ENCODE measurements at places on chromosomes 6 and 20. TPM values are rescaled to one million over a fixed set of nuclear protein-coding genes. Genes with fewer than 3 reads are reported as not detected.

Gene USP49
- total RNA-seq: 5.5 TPM

Gene SLC17A9
- 12.4 TPM for total RNA-seq

Gene LINC00237
- not detected for total RNA-seq

Gene PTPRK
- 139 TPM for total RNA-seq

Gene VGLL2
- 1.7 TPM for total RNA-seq

Gene TP53TG5
- not detected for total RNA-seq

Gene CAGE1
- total RNA-seq: 0.30 TPM

Gene OCSTAMP
- total RNA-seq: not detected

Gene TMEM74B
- total RNA-seq: 2.1 TPM

Gene SFT2D1
- 54.3 TPM for total RNA-seq

Gene TMEM14B
- total RNA-seq: 52.8 TPM

Gene BPI
- not detected for total RNA-seq

Gene TGM3
- not detected for total RNA-seq

Gene KIFC1
- 4.2 TPM for total RNA-seq

Gene ARMC12
- 0.25 TPM for total RNA-seq

Gene TREML2
- total RNA-seq: not detected

Gene FOXS1
- 26.0 TPM for total RNA-seq

Gene SYCP2
- total RNA-seq: 0.27 TPM

Gene RGS17
- total RNA-seq: 3.7 TPM

Gene TPD52L1
- total RNA-seq: 32.4 TPM

Gene FAM209B
- 0.60 TPM for total RNA-seq

DNA sequence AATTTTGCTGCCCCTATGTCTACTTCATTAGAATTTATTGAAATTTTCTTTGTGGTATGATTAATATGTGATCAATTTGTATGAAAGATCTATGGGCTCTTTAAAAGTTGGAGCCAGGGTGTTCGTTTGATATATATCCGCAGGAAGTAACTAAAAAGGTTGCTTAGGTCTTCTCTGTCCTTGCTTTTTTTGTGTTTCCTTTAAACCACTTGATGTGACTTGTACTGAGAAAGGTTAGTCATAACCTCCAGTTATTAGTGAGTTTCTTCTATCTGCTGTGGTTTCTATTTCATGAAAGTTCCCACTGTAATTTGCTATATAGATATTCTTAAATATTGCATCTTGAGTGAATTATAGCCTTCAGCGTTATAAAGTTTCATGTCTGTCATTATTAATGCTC, 585.3 kb upstream of the ARID1B start:
- no peak for DNase-seq

DNA sequence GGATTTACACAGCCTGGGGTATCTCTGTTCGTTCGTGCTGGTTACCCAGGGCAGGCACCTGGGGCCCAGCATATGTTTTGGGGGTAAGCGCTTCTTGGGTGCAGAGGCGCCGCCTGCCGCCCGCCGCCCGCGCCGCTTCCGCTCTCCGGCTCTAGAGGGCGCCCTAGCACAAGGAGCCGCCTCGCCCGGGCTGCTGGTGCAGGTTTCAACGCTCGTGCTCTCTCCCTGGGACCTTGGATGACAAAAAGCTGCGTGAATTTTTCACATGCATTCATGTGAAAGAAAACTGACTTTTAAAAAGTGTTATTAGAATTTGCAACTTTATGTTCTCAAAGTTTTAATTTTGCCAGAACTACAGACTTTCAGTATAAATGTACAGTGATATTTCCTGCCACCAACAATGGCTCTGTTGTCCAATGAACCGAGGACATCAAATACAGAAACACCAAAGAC, 32.5 kb downstream of the PRR18 start:
- no peak for DNase-seq

GRCh38 chr6:65790666-65791065, 83.6 kb upstream of the EYS start:
- no peak for DNase-seq

GRCh38 chr6:154213782-154214181, 142.8 kb downstream of the IPCEF1 start:
- DNase-seq: no peak

DNA sequence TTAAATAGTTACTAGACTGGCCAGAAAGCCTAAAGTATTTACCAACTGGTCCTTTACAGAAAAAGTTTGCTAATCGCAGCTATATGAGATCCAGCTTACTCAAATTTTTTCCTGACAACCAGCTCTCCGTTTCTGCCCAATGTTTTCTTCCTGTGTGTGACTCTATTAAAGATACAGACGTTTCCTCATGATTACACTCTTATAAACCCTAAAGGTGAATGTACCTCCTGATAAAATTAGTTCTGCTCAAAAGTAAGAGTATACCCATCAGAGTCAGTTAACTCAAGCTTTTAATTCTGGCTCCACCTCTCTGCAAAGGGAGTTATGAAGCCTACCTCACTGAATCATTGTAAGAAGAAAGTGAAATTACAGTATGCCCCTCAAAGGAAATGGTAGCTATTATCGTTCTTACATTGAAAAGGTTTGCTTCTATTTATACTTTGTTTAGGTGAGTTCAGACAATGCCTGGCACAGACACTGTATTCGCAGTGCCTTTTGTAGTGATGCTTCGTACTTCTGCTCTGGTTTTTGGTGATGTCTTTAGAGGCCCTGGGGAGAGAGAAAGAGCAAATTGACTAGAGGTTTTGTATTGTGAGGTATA, 10.2 kb upstream of the MROH8 start:
- DNase-seq: no peak

GRCh38 chr6:26452631-26453235, 5.0 kb upstream of the BTN2A1 start:
- no peak for DNase-seq

GRCh38 chr6:52505726-52506409, 71.0 kb downstream of the TRAM2 start:
- no peak for DNase-seq

DNA sequence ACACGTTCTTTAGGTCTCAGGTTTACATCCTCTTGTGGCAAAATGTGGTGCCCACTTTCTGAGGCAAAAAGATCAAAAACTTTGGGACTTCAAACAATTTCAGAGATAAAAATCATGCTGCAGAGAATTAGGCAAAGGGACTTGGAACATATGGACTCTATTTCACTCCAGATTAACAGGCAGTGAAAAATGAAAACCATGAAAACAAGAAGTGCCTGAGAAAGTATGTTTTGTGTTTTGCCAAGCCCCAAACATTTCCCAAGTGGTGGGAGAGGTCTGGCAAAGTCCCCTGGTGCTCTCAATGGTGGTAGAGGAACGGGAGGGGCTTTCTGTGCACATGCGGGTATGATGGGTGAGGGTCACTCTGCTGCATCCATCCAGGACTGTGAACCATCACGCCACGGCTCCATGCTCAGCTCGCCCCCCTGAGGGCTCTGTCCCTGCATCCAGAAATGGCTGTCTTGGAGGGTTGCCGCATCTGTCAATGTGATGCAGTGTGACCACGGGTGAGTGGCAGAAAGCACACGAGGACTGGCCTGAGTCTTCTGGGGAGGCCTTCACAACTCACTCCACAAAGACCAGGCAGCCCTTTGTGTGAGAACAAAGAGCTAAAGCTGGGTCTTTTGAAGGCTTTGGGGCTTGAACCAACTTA, 43.2 kb upstream of the TBC1D7 start:
- DNase-seq: no peak

DNA sequence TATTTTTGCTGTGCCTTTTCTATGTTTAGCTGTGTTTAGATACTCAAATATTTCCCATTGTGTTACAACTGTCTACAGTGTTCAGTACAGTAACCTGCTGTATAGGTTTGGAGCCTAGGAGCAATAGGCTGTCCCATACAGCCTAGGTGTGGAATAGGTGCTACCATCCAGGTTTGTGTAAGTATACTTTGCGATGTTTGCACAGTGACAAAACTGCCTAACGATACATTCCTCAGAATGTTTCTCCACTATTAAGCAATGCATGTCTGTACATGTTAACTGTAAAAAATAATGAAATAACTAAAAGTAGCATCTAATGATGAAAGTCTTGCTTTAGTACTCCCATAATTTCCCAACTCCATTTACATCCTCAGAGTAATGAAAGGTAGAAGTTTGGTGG, 46.0 kb downstream of the SERAC1 start:
- no peak for DNase-seq

DNA sequence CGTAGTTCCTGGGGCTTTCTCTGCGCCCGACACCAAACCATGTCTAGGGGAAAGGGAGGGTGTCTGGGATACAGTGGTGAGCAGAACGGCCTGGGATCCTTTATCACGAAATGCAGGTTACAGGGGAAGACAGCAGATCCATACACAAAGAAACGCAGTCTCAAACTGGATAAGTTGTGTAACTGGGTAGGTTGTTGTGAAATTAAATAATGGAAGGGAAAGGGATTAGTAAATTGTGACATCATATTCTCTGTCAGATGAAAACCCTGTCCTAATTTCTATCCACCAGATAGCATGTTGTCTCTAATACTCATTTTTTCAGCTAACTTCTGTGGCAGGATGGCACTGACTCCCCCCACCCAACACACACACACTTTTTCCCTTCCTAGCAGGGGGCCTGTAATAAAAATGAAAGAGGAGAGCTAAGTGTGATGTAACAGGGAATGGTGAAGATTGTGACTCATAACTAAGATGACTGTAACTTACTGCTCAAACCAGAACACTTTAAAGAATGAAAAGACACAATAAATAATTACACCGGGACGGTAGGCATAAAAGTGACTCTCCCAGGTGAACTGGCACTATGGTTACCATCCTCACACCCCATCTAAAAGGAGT, 769 bp upstream of the TRPC4AP start:
- peak; percentile 72 for DNase-seq

- DNase-seq: peak; percentile 81
Measured at GRCh38 chr20:31606804-31607639, 1.9 kb downstream of the ID1 start.

DNA sequence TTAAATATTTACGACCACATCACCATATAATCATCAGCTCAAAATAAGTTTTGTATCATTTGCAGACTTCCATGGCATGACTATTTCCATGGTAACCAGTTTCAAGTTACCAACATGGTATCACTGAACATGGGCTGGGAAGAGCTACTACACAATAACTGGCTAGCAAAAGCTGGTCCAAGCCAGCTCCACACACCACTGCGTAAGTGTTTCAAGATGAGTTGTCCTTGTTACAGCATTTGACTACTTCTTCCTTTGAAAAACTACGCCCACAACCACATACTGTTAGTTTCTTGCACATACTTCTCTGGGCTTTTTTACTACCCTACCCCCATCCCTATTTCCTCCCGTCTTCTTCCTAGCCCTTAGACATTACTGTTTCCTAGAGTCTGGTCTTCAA, 8.5 kb downstream of the CD164 start:
- DNase-seq: no peak

DNA sequence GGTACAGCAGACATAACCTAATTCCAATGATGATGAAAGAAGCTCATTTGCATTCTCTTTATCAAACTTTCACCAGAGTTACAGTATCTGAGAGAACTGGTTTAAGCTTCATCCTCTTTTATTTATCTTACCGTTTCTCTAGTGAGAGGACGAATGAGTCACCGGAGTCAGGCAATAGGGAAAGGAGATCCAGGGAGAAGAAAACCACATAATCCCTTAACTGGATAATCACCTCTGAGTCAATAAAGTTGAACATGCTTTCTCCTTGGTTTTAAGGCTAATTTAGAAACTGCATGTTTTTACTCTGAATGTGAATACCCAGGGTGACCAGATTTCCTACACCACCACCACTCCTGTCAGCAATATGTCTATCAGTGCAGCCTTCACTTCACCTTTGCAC, 313.7 kb upstream of the TBX18 start:
- DNase-seq: peak; percentile 86

GRCh38 chr6:152428126-152428525, 209.0 kb downstream of the SYNE1 start:
- DNase-seq: peak; percentile 32

DNA sequence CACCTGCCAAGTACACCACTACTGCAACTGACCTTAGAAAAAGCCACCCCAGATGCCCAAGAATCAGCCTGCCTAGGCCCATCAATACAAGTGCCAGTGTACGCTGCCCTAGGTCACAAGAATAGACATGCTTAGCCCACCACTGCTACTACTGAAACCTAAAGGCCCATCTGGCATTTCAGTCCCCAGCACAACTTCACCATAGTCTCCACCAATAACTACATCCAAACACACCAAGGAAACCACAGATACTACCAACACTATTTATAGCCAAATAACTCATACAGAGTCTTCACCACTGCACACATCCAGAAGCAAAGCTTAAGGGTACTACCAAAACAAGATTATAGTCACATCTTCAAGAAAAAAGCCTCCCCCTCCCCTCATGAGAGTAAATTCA, 28.2 kb downstream of the TREML4 start:
- DNase-seq: no peak

DNA sequence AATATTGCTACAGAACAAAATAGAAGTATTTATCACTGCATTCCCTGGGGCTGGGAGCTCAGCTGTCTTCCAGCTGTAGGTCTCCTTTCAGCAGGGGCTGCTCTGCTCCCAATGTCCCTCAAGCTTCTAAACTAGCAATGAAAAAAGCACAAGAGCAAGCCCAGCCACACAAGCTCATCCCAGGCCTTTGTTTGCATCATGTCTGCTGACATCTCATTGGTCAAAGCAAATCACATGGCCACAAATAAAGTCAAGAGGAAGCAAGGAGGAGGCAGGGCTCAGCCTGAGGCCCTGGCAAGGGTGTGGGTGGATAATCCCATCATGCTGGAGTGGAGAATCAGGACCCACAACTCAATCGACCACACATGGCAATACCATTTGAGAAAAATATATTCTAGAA, 2.2 kb upstream of the BFSP1 start:
- peak; percentile 43 for DNase-seq

- no peak for DNase-seq
Measured at GRCh38 chr20:6468423-6469116, 298.9 kb upstream of the BMP2 start.

- DNase-seq: no peak
Measured at GRCh38 chr20:5796331-5797040, 46.3 kb downstream of the SHLD1 start.

GRCh38 chr6:39065561-39065960, 17.0 kb downstream of the GLP1R start:
- no peak for DNase-seq

DNA sequence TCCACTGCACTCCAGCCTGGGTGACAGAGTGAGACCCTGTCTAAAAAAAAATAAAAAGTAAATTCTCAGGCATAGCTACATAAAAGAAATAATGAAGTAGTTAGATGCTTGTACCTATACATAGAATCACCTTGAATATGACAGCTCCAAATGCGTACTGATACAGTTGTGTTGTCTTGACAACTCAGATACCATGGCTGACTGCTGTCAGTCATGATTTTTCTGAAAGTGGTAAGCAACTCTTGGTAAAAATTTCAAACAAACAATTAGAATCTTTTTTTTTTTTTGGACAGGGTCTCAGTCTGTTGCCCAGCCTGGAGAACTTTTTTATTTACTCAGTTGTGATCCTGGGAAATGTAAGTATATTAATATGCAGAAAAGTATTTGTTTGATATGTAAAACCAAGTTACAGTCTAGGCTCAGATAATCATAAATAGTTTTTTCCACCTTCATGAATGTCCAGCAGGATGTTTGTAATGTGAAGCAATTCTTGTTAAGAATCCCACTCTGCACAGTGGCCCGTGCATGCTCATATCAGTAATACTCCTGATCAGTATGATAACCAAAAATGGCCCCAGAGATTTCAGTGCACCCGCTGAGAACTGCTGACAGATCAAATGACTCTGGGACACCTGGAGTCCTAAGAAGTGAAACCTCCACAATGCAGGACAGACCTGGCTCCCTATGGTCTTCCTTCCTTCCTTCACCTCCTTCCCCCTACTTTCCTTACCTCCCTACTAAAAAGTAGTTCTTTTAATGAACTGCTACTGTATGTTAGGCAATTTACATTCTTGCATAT, 14.0 kb upstream of the MAPK13 start:
- no peak for DNase-seq
